ENCODE measurements at places on chromosomes 1 and 21. TPM values are rescaled to one million over a fixed set of nuclear protein-coding genes. Genes with fewer than 3 reads are reported as not detected.

The ANXA9 gene
- total RNA-seq, result 0.19 TPM

The COL8A2 gene
- 33.2 TPM for total RNA-seq

The SPATA21 gene
- not detected for total RNA-seq

The LIN28A gene
- not detected for total RNA-seq

The TTC22 gene
- not detected for total RNA-seq

The CYP4A11 gene
- total RNA-seq, result not detected

The NGF gene
- total RNA-seq, result 6.7 TPM

The EFNA4 gene
- 2.0 TPM for total RNA-seq

Data from posterior vena cava (tissue), 2 donors.